ENCODE measurements at places on chromosomes 2 and 18.

- DNase-seq = no peak
These were observed 18.4 kb downstream of the ATOH8 start for GRCh38 chr2:85772019-85772745.

- no peak for DNase-seq
These were observed 157.0 kb upstream of the RND3 start for GRCh38 chr2:150644298-150645067.

- DNase-seq = no peak
These were observed 668 bp downstream of the NFU1 start for GRCh38 chr2:69436596-69436937.

DNA sequence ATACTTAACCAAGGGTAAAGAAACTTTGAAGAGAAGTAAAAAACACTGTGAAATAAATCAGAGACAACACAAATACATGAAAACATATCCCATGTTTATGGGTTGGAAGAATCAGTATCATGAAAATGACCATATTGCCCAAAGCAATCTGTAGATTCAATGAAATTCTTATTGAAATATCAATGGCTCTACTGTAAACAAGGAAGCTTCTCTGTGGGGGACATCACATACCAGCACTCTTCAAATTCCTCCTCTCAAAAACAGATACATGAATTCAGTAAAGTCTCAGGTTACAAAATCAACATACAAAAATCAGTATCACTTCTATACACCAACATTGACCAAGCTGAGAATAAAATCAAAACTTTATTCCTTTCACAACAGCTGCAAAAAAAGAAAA is 63.5 kb upstream of the CNTNAP5 start:
- DNase-seq = no peak

GRCh38 chr18:11750581-11751310 is 61.7 kb downstream of the GNAL start:
- no peak for DNase-seq

GRCh38 chr2:106011380-106011779 is 182.7 kb downstream of the UXS1 start:
- DNase-seq = no peak

- no peak for DNase-seq
These were observed 162.6 kb downstream of the FMNL2 start for GRCh38 chr2:152497481-152498052.

GRCh38 chr2:129375632-129376425 is 603.6 kb upstream of the RAB6C start:
- DNase-seq = no peak

- DNase-seq = no peak
These were observed 57.6 kb upstream of the RNF152 start for GRCh38 chr18:61950371-61950770.

DNA sequence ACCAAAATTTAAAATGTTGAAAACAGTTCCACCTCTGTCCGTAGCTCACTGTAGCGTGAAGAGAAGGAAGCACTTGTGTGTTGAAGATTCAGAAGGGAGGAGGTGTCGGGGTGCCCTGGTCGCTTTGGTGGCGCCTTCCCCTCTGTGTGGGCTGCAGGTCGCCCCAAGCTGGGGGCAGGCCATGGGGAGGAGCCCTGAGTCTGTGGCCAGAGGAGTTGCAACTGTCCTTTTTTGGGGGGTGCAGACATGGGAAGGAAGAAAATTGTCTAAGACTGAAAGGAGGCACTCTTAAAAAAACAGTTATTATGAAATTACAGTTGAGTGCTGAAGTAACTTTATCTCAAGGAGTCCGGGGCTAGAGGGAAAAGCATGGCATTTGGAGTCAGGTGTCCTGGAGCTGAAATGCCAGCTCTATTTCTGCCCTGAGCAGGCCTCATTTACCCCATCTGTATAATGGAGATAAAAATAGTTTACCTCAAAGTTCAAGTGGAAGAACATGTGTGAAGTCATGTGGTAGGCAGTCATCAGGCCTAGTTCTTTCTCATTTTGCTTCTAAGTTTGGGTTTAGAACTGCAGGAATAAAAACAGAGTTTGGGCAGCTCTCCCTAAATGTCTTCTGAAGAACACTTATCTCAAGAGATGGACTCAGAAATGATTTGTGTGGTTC is 82.1 kb downstream of the RNF144A start:
- DNase-seq = no peak

GRCh38 chr2:241358470-241358869 is 2.4 kb downstream of the FARP2 start:
- no peak for DNase-seq

- no peak for DNase-seq
These were observed 638.4 kb upstream of the POU3F3 start for GRCh38 chr2:104215269-104216161.

DNA sequence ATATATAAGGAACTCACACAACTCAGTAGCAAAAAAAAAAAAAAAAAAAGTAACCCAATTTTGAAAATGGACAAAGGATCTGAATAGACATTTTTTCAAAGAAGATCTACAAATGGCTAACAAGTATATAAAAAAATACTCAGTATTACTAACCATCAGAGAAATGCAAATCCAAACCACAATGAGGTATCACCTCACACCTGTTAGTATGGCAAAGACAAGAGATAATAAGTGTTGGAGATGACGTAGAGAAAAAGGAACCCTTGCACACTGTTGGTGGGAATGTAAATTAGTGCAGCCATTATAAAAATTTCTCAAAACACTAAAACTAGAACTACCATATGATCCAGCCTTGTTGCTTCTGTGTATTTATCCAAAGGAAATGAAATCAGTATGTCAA is 5.8 kb upstream of the CNDP1 start:
- DNase-seq = no peak

- no peak for DNase-seq
These were observed 114.3 kb downstream of the GCA start for GRCh38 chr2:162458240-162458639.

- DNase-seq = no peak
These were observed at the start of gene ST8SIA5 for GRCh38 chr18:46756559-46757201. TSS of gene ST8SIA5 (minus strand) at chr18:46757053. CDS start at chr18:46756508, 545 bp downstream.

GRCh38 chr18:13982126-13982525 is 66.8 kb upstream of the MC2R start:
- no peak for DNase-seq

DNA sequence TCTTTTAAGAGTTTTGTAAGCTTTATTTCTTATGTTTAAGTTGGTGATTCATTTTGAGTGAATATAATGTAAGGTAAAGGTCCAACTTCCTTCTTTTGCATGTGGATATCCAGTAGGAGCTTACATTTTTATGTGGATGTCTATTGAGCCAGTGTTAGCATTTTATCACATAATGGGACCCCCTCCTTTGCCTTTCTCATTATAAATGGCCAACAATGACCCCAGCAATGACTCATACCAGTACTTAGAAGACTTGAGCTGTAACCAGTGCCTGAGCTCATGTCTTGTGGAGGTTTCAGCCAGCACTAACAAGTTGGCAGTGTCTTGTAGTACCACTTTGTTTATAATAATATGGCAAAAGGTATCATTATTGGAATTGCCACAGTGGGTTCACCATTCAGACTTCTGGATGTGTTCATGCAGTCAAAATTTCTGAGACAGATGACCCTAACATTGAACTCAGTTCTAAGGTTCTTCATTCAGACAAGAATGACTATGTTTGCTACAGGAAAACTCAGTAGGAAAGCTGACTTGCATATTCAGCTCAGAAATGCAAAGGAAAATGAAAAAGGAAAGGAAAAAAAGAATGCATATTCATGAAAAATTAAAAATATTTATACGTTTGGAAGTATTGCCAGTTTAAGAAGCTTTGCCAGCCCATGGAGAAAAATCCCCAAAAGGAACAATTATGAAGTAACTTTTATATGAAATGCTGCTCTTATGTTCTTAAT is 41.0 kb downstream of the CDKL4 start:
- DNase-seq = no peak

GRCh38 chr2:224151680-224152310 is 112.7 kb upstream of the SERPINE2 start:
- no peak for DNase-seq

DNA sequence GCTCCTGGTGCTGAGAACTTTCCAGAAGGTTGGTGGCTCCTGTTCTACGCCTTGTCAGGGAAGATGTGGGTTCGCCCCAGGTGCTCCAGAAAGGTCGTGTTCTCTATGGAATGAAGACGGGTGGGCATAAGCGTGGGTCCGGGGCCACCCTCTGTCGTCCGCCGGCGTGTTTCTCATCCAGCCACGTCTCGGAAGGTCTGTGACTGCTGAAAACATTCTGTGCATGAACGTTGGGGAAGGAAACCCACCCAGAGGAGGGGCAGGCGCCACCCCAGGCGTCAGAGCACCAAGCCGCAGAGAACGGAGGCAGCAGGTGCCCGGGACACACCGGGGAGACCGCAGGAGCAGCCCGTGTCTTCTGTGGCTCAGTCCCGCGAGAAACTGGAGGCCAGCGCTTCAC is 118.2 kb downstream of the RTP5 start:
- no peak for DNase-seq

DNA sequence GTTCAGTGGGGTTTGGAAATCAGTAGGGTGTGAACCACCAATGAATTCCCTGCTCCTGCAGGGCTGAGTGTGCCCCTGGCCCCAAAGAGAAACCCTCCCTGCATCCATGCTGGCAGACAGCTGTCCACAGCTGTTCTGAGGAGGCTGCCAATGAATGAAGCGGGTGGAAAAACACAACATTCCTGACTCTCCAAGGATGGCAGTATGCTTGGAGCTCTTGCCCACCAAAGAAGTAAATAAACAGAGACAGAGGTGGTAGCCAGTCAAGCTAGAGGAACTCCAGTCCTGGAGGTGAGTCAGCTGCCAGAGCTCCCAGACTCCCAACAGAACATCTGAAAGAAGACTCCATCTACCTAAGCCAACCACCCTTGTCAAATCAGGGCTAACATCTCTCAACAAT is 6.2 kb downstream of the ZBTB7C start:
- no peak for DNase-seq

- DNase-seq = no peak
These were observed at the start of gene CDK15 for GRCh38 chr2:201806442-201807170. TSS of gene CDK15 (plus strand) at chr2:201806537. CDS start at chr2:201806665, 128 bp downstream.

- DNase-seq = no peak
These were observed 6.3 kb downstream of the PDCD1 start for GRCh38 chr2:241852116-241852980.

DNA sequence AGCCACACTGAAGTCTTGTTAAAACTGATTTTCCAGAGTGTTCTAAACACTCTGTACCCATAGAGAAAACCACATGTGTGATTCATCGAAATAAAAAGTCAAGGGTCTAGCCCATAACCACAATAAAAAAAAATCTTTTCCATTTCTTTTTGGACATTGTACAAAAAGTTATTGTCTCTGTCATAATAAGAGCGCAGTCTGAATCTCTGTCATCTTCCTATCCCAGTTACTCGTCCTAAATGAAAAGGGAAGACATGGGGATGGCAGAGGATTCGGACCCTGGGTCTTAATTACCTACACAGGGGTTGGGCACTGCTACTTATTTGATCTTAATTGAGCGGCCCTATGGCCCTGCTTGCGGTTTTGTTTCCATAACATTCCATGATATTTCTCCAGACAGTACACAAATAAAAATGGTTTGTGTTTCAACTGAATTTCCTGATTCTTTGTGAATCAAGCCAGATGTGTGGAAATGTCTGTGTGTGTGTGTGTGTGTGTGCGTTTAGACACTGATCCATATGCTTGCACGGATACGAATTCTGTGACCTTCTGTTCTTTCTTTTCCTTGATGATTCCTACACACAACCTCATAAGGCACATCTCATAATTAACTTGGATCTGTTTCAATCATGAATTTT is 133.4 kb upstream of the SPATS2L start:
- DNase-seq = no peak

DNA sequence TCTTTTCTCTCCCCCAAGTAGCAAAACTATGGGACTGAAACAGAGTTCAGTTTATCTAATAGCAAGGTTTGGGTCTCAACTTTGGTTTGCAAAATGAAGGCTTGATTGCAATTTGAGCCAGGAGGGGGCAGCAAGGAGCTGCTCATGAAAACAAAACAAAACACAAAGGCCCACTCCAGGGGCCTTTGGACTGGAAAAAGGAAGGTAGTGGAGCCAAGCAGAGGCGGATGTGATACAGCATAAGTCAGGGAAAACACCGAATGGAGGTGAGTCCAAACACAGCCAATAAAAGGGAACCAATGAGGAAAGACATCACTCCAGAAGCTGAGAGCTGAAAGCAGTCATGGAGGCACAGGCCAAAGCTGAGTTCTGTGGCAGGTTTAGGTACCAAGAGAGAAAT is 799.7 kb upstream of the ACVR2A start:
- peak; percentile 8 for DNase-seq

- no peak for DNase-seq
These were observed 10.6 kb upstream of the SNTG2 start for GRCh38 chr2:939936-940601.

DNA sequence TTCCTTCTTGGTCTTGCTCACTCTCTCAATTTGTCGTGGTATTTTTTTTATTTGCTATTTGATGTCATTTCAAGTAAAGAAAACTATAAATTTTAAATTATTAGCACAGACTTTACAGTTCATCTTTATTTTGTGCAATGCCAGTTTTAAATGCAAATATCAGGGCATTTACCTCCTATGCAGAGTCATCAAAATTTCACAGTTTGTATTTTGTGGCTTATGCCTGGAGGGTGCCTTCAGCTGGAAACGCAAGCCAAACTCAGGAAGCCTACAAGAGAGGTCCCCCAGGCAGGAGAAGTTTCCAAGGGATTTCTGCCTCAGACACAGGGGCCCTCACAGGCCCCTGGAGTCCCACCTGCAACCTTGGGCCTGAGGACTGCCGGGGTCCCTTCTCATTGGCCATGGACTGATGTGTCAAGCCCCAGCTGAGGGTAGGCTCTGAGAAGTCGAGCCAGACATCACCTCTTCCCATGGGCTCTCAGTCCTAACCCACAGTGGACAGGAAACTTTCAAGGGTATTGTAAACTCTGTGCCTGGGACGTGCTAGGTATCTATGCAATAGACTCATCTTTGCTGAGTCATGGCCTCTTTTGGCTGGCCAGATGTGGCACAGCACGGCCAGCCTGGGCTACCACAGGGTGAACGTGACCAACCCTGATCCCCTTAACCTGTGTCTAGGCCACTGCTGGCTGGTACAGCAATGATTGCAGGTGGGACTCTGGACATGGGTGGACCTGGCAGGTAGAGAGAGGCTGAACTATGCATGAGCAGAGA is 236.5 kb downstream of the CELF4 start:
- DNase-seq = no peak
